ENCODE measurements at places on chromosomes 2 and 18.

GRCh38 chr18:6610466-6610865, 119.0 kb upstream of the ARHGAP28 start:
- no peak for DNase-seq

- DNase-seq, result no peak
Measured at GRCh38 chr2:142586693-142587580, 290.5 kb upstream of the KYNU start.

DNA sequence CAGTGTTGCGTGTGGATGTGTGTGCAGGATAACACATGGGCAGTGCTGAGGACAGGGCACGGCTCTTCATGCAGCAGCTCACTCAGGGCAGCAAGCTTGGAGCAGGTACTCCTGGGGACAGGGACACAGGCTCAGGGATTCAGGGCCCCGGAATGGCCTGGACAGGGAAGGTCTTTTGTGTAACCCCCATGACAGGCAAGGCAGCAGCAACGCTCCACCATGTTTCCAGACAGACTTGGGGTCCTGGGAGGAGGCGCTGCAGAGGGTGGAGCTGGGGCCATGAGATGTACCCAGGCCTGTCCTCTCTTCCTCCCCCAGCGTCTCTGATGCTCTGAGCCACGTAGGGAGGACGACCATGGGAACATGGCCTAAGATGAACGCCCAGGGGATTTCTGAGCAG, 58.3 kb downstream of the ADNP2 start:
- DNase-seq, result no peak

GRCh38 chr2:154032220-154032619, 160.5 kb downstream of the GALNT13 start:
- DNase-seq, result no peak

GRCh38 chr2:189506514-189506976, 65.3 kb downstream of the WDR75 start:
- no peak for DNase-seq

DNA sequence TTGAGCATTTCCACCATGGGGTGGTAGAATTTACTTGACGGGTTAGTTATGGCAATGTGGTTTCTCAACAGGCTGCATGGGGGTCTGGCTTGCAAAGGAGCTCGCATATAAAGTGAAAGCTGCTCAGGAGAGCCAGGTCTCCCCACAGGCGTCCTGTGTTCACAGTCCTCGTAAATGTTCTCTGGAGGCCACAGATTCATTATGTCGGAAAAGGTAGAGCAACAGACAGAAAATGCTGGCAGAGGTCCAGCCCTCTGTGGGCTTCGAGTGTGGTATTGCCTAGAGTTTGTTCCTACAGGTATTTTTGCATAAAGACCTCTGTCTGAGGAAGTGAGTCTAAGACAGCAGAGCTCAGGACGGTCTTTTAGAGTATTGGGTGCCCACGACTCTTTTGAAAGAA, 96.4 kb downstream of the CDCA7 start:
- no peak for DNase-seq

- DNase-seq, result no peak
Measured at GRCh38 chr2:221444106-221444505, 128.0 kb downstream of the EPHA4 start.
